Activated CD4-positive, alpha-beta memory T cell treated with anti-CD3 and anti-CD28 coated beads for 36 hours (primary cell): ENCODE measurements at places on chromosomes 6 and 20. TPM values are rescaled to one million over a fixed set of nuclear protein-coding genes. Genes with fewer than 3 reads are reported as not detected.

DNA sequence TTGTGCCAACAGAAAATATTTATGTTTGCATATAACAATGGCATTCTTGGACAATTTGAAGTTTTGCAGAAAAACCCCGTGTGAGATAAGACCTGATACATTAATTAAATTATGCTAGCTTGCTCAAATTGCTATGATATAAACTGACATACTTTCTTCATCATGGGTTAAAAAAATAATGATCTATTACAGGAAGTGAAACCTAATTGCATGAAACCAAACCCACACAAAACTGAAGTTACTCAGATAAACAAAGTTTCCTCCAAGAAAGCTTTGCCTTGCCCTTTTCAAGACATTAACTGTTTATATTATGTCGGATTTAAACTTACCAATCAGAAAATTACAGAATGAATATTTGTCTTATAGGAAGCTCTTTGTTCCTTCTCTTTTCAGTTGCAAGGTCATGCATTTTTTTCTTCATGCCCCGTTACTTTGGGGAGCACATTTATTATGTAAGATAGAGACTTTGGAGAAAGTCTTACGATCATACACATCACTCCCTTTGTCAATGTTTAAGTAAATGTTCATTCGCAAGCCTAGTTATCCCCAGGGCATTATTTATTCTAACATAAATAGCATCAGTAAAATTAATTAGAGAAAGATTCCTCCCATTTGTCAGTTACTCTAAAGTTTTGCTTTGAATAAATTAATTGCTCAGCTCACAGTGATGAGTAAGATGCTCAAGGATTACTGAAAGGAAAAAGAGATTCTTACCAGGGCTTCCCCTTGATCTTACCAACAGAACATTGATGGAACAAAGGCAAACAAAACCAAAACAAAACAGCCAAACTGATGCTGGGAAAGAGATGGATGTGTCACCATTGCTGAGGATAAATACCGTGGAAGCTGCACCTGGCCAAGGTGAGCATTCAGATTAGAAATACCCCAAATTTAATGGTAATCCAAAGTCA lies 14.8 kb upstream of the TMEM244 start:
- H3K36me3 ChIP-seq, result peaks cover 4% of the 10 kb centered on the region
- H3K4me1 ChIP-seq, result peaks cover 21% of the 10 kb centered on the region
- H3K27ac ChIP-seq, result no peak overlapping the region
- no peak for DNase-seq
- no peak overlapping the region for H3K4me3 ChIP-seq

- no peak overlapping the region for H3K4me3 ChIP-seq
- H3K36me3 ChIP-seq, result no peaks in the 10 kb centered on the region
- no peak for DNase-seq
- H3K27ac ChIP-seq, result no peak overlapping the region
- H3K4me1 ChIP-seq, result no peaks in the 10 kb centered on the region
- peaks cover 17% of the 10 kb centered on the region for H3K27me3 ChIP-seq
These were observed 37.1 kb upstream of the EEF1E1 start for GRCh38 chr6:8139451-8139850.

DNA sequence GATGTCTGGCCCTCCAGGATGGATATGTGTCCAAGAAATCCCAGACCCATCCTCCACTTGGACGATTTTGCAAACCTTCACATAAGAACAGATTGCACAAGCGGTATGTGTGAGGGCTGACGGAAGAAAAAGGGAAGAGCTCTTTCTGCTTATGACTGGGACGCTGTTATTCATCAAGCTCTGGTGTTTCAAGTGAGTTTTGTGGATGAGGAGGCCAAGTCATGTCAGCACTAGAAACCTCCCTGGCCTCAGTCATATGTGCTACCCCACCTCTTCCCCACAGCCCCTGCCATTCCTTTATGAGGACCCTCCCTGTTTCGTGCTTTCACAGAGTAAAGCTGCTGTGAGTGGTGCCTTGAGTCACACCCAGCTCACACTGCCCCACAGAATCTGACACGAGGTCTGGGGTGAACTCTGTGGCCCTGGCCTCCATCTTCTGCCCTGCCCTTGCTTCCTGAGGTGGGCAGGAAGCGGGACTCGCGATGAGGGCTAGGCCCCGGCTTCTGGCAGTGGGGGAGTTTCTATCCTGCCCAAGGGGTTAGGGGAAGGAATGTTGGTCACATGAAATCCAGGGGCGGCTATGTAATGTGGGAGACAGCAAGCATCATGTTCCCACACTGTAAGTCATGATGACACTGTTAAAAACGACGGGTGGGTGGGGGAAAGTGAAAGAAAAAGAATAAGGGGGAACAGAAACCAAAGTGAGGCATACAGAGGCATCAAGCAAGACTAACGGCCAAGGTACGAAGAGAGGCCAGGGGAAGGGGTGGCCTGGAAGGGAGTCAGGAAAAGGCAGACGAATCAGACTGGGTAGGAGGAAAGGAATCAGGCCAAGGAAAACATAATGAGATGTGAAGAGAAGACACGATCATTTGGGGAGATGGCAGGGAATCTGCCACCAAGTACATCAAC lies 78.1 kb downstream of the PRDM1 start:
- peak overlapping the region; percentile 64 for H3K4me3 ChIP-seq
- H3K27ac ChIP-seq, result peak overlapping the region; percentile 91
- DNase-seq, result peak; percentile 90
- H3K27me3 ChIP-seq, result no peaks in the 10 kb centered on the region
- H3K4me1 ChIP-seq, result peaks cover 66% of the 10 kb centered on the region

ZNF341 gene
- 5.9 TPM for total RNA-seq

DNA sequence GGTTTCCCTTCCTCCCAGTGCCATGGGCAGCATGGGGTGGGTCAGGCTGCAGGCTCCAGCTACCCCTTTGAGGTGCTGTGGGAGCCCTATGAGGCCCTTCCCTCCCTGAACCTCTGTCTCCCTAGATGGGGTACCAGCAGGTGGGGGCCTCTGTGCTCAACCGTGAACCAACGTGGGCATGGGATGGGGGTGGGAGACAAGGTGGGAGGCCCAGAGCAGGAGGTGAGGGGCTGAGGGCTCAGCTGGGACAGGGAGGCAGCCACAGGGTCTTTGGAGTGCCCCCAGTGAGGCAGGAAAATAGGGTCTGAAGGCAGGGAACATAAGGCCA lies 33.3 kb downstream of the SUN5 start:
- DNase-seq, result peak; percentile 22
- H3K4me3 ChIP-seq, result no peak overlapping the region
- no peaks in the 10 kb centered on the region for H3K27me3 ChIP-seq
- H3K36me3 ChIP-seq, result peaks cover under 1% of the 10 kb centered on the region
- no peak overlapping the region for H3K27ac ChIP-seq

- H3K27ac ChIP-seq, result no peak overlapping the region
- no peak overlapping the region for H3K4me3 ChIP-seq
- no peaks in the 10 kb centered on the region for H3K4me1 ChIP-seq
- no peaks in the 10 kb centered on the region for H3K27me3 ChIP-seq
These were observed 324.7 kb downstream of the GJA1 start for GRCh38 chr6:121760191-121760590.

DNA sequence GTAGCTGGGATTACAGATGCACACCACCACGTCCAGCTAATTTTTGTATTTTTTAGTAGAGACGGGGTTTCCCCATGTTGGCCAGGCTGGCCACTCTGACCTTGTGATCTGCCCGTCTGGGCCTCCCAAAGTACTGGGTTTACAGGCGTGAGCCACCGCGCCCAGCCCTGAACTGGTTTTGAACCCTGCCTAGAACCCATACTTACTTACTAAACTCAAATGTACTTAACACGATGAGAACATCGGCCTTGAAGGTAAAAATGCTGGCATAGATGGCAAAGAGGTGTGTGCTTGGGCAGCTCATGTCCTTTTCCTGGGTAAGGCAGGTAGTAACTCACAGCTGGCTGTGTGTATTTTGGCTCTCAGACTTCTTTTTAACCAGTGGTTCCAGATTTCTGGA lies 3.2 kb upstream of the ARMC12 start:
- H3K27ac ChIP-seq, result peak overlapping the region; percentile 49
- no peak overlapping the region for H3K4me3 ChIP-seq
- no peaks in the 10 kb centered on the region for H3K36me3 ChIP-seq
- H3K4me1 ChIP-seq, result peaks cover 68% of the 10 kb centered on the region
- no peak for DNase-seq

GRCh38 chr6:1729133-1729749 lies 119.5 kb downstream of the FOXC1 start:
- H3K36me3 ChIP-seq, result peaks cover 25% of the 10 kb centered on the region
- no peak overlapping the region for H3K27ac ChIP-seq
- H3K4me3 ChIP-seq, result no peak overlapping the region
- no peak for DNase-seq
- H3K27me3 ChIP-seq, result no peaks in the 10 kb centered on the region

GRCh38 chr20:48827855-48828733 lies at the start of gene PREX1:
PREX1 (minus strand) TSS chr20:48827999; CDS start chr20:48827860, 139 bp downstream.
- H3K4me3 ChIP-seq, result peak within 1 kb of the TSS; percentile 87
- H3K36me3 ChIP-seq, result peaks cover 13% of the 10 kb centered on the region
- peak; percentile 82 for DNase-seq
- peak within 1 kb of the TSS; percentile 98 for H3K27ac ChIP-seq
- H3K4me1 ChIP-seq, result peaks cover 31% of the 10 kb centered on the region

GRCh38 chr6:168412456-168412855 lies 28.5 kb upstream of the SMOC2 start:
- DNase-seq, result no peak
- no peak overlapping the region for H3K27ac ChIP-seq
- no peaks in the 10 kb centered on the region for H3K27me3 ChIP-seq

DNA sequence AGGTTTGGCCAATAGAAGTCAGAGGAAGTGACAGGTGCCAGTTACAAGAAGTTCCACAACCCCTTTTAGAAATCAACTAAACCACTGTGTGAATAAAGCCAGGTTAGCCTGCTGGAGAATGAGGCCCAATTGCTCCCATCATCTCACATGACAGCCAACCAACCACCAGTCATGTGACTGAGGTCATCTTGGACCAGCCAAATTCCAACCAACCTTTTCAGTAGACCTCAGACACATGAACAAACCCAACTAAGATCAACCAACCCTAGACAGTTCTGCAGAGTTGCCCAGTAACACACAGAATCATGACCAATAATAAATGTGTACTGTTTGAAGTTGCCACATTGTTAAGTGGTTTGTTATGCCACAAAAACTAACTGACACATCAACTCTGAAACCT lies 44.6 kb upstream of the GGTLC1 start:
- H3K4me3 ChIP-seq, result no peak overlapping the region
- H3K4me1 ChIP-seq, result peaks cover 20% of the 10 kb centered on the region
- H3K36me3 ChIP-seq, result peaks cover 3% of the 10 kb centered on the region
- H3K27me3 ChIP-seq, result no peaks in the 10 kb centered on the region
- DNase-seq, result peak; percentile 47

DNA sequence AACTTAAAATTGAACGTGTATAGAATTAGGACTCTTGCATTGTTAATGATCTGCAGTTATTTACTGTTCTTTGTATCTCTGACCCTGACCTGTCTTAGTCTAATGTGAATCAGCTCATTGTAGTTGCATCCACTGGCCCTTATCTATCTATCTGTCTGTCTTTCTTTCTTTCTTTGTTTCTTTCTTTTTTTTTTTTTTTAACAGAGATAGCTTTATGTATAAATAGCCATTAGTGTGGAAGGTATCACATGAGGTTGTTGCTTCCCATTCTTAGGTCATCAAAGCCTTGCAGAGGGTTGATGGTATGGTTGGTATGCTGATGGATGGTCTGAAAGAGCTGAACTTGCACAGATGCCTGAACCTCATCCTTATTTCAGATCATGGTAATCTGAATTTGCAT lies 59.9 kb downstream of the ENPP1 start:
- H3K4me3 ChIP-seq, result no peak overlapping the region
- no peak for DNase-seq
- H3K27me3 ChIP-seq, result peaks cover 2% of the 10 kb centered on the region

DNA sequence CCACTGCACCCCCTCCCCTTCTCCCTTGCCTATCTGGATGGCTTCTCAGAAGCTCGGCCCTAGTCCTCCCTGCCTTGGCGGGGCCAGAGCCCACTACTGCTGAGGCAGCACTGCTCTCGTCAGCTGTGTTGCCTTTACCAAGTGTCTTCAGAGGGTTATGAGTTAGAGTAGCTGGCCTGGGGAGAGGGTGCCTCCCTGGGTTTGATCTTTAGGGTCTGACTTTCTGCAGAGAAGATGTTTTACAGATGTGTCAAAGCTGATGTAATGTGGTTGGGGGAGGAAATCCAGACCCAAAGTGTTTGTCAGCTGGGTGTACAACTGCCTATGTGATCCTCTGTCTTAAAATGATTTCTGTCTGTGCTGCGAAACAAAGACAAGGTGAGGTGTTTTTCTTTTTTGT lies 30.4 kb upstream of the PI16 start:
- no peaks in the 10 kb centered on the region for H3K27me3 ChIP-seq
- no peak for DNase-seq
- H3K4me3 ChIP-seq, result no peak overlapping the region
- H3K36me3 ChIP-seq, result peaks cover 11% of the 10 kb centered on the region
- H3K27ac ChIP-seq, result peak overlapping the region; percentile 38
- peaks cover 25% of the 10 kb centered on the region for H3K4me1 ChIP-seq

- H3K4me3 ChIP-seq, result no peak overlapping the region
- DNase-seq, result no peak
- peaks cover 28% of the 10 kb centered on the region for H3K27me3 ChIP-seq
These were observed 2.0 kb downstream of the COL9A3 start for GRCh38 chr20:62818592-62819493.

ARID1B gene
- total RNA-seq, result 41.5 TPM

- DNase-seq, result no peak
- no peaks in the 10 kb centered on the region for H3K4me1 ChIP-seq
- H3K4me3 ChIP-seq, result no peak overlapping the region
- H3K27ac ChIP-seq, result no peak overlapping the region
- no peaks in the 10 kb centered on the region for H3K36me3 ChIP-seq
- H3K27me3 ChIP-seq, result no peaks in the 10 kb centered on the region
These were observed 155.4 kb upstream of the SYNDIG1 start for GRCh38 chr20:24314053-24314452.

GRCh38 chr20:56358070-56358469 lies 704 bp upstream of the FAM210B start:
- peaks cover 14% of the 10 kb centered on the region for H3K4me1 ChIP-seq
- H3K27me3 ChIP-seq, result peaks cover 2% of the 10 kb centered on the region
- peak overlapping the region; percentile 62 for H3K4me3 ChIP-seq
- H3K27ac ChIP-seq, result no peak overlapping the region
- H3K36me3 ChIP-seq, result peaks cover 4% of the 10 kb centered on the region
- no peak for DNase-seq

DNA sequence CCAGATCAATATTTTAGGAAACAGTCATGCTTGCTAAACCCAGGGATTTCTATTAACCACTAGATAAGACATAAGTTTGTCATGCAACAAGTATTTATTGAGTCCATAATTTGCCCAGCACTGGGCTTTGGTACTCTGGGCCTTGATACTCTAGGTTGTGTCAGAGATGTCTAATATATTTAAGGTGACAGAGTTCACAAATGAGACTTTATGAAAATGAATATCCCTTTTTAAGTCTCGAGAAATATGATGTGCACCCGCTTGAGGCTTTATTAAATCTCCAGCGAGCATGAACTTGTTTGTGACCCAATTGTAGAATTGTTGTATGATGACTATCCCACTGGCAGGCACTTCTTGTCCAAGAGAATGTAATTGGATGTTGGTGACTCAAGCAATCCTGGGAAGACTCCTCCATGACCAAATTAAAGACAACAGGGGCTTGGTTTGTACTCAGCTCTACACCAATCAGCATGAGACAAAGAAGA lies 109.2 kb downstream of the ESR1 start:
- no peaks in the 10 kb centered on the region for H3K36me3 ChIP-seq
- no peak overlapping the region for H3K27ac ChIP-seq
- H3K4me3 ChIP-seq, result no peak overlapping the region
- H3K4me1 ChIP-seq, result no peaks in the 10 kb centered on the region
- DNase-seq, result no peak

GRCh38 chr6:113620386-113620785 lies 236.8 kb upstream of the MARCKS start:
- H3K27me3 ChIP-seq, result peaks cover 11% of the 10 kb centered on the region
- no peak overlapping the region for H3K4me3 ChIP-seq
- DNase-seq, result no peak
- H3K4me1 ChIP-seq, result no peaks in the 10 kb centered on the region
- no peaks in the 10 kb centered on the region for H3K36me3 ChIP-seq
